Hematopoietic multipotent progenitor cell treated with erythropoietin and hydrocortisone succinate and interleukin-3 and kit ligand, for 8 days (in vitro differentiated cells): ENCODE measurements at places on chromosomes 7 and 10.
A peak's percentile ranks its signal among the peaks of the same experiment; 100 is the strongest.

- DNase-seq: no peak
Observed at GRCh38 chr10:117462816-117463544, 79.6 kb upstream of the EMX2 start.

GRCh38 chr7:133367561-133367960 lies 114.7 kb downstream of the EXOC4 start:
- no peak for DNase-seq

GRCh38 chr10:74944205-74944604 lies 117.8 kb downstream of the KAT6B start:
- DNase-seq: no peak

GRCh38 chr7:12674861-12675260 lies 12.6 kb upstream of the ARL4A start:
- peak; percentile 70 for DNase-seq

GRCh38 chr10:129131457-129132132 lies 335.4 kb upstream of the MGMT start:
- DNase-seq: no peak

DNA sequence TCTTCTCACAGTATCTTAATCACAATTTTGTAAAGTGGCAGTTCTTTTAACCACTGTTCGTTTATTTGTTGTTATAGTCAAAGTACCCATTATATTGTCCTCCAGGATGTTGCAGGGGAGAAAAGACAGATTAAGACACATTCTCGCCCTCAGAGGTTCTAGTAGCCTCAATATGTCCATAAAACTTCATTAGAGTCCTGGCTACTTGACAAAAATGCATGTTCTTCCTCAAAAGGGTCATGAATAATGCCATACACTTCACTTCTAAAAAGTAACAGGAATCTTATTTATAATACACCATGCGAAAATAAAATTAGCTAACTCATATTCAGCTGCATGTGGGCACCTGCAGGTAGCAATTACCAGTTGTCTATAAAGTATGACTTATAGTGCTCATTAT lies 109.3 kb upstream of the ANK3 start:
- DNase-seq: no peak

GRCh38 chr10:88270871-88271713 lies 312.0 kb downstream of the RNLS start:
- no peak for DNase-seq

DNA sequence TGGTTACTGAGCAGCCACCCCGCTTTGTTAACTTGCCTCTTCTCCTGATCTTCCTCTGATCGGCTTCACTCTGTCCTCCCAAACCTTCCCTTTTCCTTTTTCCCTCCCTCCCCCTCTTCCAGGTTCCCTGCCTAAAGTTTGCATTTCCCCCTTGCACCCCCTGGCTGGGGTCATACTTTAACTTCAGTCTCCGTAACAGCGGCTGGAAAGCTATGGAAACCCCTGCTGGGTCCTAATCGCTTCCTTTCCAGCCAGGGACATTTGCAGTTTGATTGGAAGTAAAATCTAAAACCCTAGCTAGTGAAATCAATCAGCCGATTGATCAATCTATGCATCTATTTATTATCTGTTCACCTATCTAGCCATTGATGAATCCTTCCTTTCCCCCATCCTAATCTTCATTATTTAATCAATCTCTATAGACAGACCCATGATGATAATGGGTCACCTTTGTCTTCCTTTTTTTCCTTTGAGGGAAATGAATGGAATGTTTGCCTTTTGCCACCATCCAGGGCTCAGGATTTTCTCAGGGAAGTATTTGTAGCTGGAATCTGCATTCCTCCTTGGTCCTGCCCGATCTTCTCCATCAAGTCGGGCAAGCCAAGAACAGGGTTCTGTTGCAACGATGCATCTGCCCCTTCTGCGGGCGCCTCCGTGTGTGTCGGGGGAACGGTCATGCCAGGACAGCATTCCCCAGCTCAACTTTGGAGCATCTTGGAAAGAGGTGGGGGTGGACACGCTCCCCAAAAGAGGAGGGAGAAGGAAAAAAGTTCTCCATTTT lies 8.8 kb downstream of the GATA3 start:
- no peak for DNase-seq

GRCh38 chr10:7121154-7121797 lies 289.6 kb downstream of the SFMBT2 start:
- DNase-seq: peak; percentile 67

DNA sequence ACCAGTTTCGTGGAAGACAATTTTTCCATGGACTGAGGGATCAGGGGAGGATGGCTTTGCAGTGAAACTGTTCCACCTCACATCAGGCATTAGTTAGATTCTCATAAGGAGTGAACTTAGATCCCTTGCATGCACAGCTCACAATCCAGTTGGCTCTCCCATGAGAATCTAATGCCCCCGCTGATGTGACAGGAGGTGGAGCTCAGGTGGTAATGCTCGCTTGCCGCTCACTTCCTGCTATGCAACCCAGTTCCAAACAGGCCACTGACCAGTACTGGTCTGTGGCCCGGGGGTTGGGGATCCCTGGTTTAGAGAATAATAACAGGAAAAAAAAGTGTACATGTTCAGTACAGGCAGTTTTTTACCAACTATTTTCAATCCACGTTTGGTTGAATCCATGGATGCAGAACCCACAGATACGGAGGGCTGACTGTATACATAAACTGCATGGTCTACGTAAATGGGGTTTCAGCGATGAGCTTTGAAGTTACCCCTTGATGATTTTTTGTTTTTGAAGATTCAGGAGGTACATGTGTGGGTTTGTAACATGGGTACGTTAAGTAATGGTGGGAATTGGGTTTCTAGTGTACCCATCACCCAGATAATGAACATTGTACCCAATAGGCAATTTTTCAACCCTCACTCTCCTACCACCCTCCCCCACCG lies 24.5 kb downstream of the OGDH start:
- DNase-seq: no peak
